Stimulated activated CD8-positive, alpha-beta memory T cell treated with anti-CD3 and anti-CD28 coated beads, Interleukin-7, amount 100 ng/mL, for 48 hours (primary cell): ENCODE measurements at places on chromosomes 7 and 10.
A peak's percentile ranks its signal among the peaks of the same experiment; 100 is the strongest.

DNA sequence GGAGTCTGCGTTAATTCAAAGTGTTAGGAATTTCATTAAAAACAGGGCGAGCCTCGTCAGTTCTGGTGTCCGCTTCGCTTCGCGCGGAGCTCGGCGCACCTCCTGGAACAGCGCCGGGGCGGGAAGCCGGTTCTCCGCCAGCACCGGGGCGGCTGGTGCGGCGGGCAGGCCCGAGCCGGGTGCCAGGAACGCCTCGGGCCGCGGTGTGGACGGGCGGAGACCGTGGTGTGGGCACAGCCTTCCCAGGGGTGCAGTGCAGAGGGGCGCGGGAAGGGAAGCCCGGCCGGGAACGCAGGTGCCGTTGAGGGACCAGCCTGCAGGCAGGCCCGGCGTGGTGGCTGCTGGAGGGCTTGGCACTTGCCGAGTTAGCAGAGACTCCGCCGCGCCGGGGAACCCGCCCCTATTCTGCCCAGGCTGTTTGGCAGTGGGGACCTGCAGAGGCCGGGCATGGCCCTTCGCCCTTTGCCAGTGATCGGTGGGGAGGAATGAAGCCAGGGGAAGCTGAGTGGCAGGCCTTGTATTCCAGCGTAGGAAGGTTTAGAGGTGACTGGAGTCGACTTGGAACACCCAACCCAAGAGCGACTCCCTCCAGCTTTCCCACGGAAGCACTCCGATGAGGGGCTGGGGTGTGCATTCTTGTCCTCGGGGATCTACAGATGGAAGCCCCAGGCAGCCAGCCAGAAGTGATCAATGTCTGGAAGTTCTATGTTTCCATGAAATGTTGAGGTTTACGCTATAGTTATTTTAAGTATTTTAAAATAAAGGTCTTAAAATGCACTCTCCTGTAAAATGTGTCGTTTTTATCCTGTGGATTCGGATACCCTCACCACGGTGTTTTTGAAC is 945 bp upstream of the RHEB start:
- DNase-seq: peak; percentile 11

DNA sequence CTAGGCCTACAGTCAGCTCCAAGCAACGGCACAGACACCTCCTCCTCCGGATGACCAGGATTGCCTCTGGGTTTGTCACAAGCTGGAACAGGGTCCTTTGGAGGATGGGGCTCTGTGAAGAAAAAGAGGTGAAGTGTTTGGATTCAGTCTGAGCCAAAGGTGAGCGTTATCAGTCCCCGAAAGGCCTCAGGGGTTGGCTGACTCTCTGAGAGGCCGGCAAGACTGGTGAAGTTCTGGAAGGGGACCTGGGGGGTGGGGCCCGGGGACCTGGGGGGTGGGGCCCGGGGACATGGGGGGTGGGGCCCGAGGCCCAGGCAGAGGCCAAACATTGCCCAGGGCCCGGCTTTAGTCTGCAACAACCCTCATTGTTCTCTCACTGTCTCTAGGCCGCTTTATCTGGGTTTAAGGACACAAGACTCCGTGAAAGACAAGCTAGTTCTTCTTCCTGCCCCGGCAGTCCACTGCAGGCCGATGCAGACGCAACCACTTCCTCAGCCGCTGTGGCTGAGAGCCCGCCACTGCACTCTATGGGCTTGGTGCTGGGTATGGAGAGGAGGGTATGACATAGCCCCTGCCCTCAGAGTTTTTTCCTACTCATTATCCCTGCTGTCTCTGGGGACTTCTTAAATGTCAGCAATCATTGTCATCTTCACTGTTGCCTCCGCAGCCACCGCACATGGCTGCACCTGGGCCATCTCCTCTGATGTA is 27.4 kb upstream of the PSAP start:
- DNase-seq: no peak

DNA sequence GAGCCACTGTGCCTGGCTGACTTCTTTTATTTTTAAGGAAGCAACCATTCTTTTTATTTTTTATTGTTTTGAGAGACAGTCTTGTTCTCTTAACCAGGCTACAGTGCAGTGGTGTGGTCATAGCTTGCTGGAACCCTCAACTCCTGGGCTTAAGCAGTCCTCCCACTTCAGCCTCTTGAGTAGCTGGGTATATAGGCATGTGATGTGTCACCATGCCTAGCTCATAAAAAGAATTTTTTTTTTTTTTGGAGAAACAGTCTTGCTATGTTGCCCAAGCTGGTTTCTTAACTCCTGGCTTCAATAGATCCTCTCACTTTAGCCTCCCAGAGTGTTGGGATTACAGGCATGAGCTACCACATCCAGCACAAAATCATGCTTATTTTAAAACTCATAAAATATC is 5.8 kb downstream of the MCU start:
- DNase-seq: no peak

DNA sequence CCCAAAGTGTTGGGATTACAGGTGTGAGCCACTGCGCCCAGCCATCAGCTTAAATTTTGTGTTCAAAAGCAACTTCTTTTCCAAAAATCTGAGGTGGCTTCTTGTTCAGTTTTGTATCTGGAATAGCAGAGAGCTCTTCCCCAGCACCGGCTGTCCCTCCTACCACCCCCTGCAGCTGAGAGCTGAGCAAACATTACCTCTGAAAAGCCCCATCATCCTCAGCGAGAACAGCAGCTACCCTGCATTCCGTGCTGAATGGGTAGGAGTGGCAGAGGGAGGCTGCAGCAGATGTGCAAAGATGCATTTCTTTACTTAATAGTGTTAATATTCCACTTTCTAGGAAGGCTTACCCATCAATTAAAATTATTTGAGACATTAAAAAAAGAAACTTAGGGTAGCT is 31.8 kb downstream of the CCM2 start:
- no peak for DNase-seq

GRCh38 chr7:139068544-139069399 is 32.9 kb upstream of the ZC3HAV1L start:
- no peak for DNase-seq

DNA sequence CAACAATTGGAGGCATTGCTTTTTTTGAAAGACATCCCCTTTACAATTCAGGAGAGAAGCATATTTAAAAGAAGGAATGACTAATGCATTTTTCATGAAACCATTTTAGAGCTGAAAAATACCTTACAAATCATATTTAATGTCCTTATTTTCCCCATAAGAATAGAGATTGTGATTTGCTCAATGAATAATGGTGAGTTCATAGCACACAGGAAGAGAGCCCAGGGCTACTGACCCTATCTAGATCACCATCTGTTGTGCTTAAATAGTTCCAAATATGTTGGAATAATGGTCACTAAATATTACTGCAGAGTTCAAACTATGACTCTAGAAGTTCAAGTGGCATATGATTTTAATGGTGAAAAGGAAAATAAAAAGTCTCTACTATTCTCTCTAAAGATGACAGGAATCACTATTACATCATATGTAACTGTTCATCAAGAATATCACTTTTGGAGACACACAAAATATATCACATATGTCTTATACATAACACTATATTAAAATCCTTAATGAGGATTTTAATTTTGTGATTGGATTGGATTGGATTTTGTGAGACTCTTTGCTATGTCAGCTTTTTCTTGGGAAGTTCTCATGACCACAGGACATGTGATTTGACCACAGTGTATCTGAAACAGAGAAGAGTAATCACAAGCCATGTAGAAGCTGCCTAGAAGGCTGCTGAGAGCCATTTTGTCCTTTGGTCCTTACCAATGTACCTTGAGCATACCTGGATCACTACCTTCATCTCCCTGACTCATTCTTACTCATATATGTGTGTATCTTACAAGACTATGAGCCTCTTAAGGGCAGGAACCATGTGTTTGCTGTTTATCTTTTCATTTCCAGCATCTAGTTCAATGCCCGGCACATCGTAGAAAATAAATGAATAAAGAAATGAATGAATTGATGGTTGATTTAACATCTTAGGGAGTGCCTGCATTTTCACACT is 26.4 kb downstream of the SLC16A9 start:
- no peak for DNase-seq

DNA sequence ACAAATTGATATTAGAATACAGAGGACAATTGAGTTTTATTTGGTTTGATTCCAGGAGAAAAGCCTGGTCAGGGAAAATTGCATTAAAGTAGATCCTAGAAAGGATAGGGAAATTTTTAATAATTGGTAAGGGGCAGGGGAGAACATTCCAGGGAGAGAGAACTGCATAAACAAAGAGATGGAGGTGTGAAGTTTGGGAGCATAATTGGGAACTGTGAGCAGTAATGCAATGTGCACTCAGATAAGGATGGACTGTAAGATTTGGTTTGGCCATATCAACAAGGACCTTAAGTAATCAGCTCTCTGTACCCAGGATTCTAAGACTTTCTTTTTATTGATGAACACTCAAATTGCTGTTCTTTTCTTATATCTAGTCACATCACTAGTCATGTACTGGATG is 41.4 kb downstream of the ZMYND11 start:
- no peak for DNase-seq

- DNase-seq: no peak
Measured at GRCh38 chr10:78889536-78890063, 179.2 kb upstream of the ZMIZ1 start.

DNA sequence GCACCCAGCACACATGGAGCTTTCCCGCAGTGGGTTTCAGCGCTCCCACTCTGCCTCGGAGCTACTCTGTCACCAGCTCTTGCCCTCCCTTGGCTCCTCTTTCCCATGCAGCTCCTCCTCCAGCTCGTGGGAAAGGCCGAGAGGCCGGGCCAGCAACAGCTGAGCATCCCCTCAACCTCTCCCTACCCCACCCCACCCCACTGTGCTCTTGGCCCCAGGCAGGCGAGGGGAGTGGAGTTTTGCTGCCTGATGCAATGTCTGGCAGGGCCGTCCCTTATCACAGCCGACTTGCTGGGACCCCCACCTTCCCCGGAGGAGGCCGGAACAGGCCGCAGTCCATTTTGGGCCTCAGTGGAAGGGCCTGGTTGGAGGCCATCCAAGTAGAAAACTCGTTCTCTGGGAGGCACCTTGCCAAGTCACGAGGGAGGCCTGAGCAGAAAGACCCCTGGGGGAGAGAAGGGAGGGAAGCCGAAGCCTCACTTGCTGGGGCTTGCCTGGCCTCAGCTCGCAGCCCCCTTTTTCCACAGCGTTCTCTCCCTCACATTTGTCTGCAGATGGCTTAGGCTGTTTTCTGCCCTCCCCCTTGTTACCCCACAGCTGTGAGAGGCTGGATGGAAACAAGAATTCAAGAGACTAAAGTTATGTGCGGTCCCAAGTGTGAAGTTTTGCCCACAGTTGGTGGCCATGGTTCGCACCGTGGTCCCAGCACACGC is 35.3 kb downstream of the CHST3 start:
- no peak for DNase-seq

DNA sequence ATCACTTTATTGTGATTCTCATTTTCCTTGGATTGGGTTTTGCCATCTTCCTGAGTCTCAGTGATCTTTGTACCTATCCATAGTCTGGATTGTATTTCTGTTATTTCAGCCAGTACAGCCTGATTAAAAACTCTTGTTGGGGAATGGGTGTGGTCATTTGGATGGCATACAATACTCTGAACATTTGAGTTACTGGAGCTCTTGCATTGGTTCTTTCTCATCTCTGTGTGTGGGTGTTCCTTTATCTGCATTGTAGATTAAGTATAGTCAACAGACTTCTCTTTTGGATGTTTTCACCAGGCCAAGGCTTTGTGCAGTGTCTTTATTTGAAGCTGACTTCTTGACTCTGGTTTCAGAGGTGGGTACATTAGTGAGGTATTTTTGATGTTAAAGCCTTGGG is 42.2 kb downstream of the RUNDC3B start:
- DNase-seq: no peak

- DNase-seq: no peak
Measured at GRCh38 chr10:89275383-89275782, 23.8 kb upstream of the LIPA start.

- DNase-seq: no peak
Measured at GRCh38 chr10:58241346-58241745, 26.3 kb downstream of the IPMK start.

GRCh38 chr10:116470768-116471415 is 43.2 kb downstream of the PNLIPRP3 start:
- no peak for DNase-seq

DNA sequence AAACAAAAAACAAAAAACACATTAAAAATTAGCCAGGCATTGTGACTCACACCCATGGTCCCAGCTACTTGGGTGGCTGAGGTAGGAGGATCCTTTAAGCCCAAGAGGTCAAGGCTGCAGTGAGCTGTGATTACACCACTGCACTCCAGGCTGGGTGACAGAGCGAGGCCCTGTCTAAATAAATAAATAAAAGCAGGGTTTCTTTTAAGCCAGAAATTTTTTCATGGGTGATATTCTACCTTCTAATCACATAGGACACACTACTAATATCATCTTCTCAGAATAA is 14.2 kb upstream of the SVIL start:
- no peak for DNase-seq
